Central memory CD4-positive, alpha-beta T cell (primary cell): ENCODE measurements at places on chromosomes 1 and 21.

- no peak for DNase-seq
Measured at GRCh38 chr1:221916176-221916575, 174.3 kb upstream of the DUSP10 start.

GRCh38 chr1:188822248-188822647 lies 1655.4 kb downstream of the BRINP3 start:
- DNase-seq, result no peak

- no peak for DNase-seq
Measured at GRCh38 chr1:40650075-40650474, 15.4 kb downstream of the RIMS3 start.

DNA sequence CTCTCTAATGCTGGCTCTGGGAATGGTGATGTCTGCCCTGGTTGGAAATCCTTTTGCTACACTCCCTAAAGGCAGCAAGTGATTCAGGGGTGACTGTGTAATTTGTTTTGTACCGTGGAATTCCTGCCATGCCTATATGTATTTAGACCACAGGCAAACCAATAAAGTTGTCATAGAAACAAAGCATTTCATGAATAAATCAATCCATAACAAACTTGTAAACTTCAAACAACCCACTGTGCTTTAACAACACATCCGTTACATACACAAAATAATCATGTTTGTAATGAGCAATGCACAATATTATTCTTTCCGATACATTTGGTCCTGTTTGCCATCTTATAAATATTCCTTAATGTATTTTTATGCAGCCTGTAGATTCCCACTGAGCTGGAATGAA lies 330.3 kb upstream of the SNX7 start:
- no peak for DNase-seq

DNA sequence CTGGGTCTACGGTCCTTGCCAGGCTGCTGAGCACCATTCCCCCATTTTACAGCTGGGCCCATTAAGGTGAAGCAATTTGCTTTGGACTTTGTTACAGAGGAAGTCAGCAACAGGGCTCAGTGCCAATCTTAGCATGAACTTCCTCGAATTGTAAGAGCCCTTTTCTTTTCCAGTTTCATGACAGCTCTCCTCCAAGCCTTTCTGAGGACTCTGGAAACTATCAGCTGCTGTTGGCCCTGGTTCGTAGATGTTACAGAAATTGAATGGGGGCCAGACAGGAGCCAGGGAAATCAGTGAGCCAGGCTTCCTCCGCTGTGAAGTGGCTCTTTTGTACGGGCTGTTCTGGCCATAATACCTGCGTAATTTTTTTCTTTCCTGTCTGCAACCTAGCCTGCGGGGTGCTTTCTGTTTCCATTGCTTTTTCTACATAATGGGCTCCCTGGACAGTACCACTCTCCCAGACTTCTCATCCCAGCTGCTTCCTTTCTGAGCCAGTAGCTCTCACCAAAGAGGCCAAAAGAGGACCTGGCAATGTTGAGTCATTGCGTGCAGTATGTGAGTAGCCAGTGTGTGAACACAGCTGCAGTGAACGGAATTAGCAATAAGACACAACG lies 386.3 kb downstream of the DISC1 start:
- no peak for DNase-seq

DNA sequence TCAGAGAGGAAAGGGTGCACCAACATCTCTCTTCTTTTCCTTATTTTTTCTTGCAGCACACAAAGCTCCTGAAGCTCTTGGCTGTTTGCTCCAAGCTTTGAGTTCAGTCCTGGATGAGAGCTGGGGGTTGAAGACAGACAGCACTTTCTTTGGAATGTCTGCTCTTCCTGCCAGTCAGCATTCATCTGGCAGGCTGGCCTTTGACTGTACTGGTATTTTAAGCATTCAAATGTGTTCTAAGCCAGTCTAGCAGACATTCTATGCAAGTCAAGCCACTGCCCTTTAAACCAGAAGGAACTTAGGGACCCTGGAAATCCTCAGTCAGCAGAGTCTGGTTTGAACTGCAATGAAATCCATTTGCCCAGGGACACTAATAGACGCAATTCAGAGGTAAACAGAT lies 45.0 kb downstream of the XCL1 start:
- no peak for DNase-seq

DNA sequence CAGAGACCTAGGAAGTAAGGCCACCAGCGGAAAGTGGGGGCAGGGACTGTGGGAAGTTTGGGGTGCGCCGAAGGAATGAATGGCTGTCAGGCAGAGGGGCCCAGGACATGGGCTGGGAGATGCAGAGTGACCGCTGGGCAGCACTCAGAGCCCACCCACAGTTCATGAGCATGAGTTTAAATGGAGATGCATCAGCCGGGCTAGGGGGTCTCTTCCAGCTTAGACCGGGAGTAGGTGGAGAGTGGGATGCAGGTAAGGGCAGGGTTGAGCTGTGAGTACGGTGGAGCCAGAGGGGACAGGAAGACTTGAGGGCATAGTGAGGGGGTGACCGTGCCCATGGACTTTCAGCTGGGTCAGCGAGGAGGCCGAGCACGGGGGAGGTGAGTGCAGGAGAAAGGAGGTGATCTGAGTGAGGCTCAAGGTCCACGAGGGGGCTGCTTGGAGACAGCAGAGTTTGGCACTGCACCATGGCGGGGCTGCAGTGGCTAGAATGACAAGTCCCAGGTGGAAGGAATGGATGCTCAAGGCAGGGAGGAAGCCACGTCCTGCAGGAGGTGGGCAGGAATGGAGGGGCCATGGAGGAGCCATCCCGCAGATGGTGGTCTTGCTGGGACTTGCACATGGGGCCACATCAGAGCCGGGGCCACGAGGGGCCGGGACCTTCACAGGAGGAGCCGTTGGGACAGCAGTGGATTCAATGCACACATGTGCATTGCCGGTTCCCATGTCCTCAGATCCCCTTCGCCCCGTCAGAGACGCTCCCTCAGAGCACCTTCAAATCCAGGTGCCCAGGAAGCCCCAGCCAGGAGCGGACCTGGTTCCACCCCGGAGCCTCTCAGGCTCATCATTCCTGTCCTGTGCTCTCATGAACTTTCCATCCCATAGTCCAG lies 34.9 kb downstream of the UBASH3A start:
- DNase-seq, result no peak

DNA sequence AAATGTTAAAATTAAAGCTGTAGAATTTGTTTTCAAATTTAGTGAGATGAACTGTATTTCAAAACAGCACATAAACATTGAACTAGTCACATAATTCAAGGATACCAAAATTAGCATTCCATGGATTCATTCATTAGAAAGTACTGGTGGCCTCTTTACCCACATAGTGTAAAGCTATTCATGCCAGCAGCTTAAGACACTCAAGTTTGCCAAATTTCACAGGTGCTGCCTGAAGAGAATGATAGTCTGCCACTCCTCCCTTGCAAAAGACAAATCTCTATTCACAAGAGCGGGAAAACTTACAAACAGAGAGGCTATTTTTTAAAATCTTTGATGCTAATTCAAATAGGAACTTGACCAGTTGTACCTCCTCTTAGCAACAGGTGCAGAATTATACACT lies 337.0 kb downstream of the BRINP3 start:
- DNase-seq, result no peak

- DNase-seq, result no peak
Measured at GRCh38 chr1:40876436-40876761, 14.2 kb upstream of the CITED4 start.

DNA sequence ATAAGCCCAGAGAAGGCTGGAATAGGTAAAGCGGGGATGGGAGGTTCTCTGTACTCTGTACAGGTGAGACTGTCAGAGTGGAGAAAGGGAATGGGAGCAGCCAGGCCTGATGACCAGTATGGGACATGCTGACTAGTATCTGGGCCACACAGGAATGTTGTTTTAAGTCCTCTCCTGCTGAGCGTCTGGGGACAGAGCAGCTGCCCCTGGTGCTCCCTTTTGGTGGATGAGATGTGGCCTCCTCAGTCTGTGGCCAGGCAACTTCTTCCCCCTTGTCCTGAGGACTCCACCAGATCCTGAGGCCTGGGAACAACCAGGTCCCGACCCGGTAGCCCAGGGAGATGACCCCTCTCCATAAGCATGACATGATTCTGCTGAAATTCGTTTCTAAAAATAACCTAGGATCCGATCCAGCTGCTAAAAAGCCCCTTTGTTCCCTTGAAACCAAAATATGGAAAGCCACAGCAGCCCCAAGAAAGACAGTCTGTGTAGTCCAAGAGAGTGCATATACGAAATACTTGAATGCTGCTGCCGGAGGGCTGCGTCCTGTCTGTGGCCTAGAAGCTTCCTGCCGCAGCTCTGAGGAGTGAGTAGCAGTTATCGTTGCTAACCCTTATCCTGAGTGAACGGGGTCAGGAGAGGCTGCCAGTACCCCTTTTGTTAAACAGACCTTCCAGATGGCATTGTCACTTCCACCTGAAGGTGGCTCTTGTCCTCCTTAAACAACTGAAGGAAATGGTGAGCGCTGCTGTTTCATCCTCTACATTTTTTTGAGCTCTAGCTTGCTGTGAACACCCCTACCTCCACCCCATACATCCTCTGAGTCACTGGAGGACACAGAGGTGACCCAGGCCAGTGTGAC lies 47.1 kb downstream of the ATP2B4 start:
- DNase-seq, result peak; percentile 90

DNA sequence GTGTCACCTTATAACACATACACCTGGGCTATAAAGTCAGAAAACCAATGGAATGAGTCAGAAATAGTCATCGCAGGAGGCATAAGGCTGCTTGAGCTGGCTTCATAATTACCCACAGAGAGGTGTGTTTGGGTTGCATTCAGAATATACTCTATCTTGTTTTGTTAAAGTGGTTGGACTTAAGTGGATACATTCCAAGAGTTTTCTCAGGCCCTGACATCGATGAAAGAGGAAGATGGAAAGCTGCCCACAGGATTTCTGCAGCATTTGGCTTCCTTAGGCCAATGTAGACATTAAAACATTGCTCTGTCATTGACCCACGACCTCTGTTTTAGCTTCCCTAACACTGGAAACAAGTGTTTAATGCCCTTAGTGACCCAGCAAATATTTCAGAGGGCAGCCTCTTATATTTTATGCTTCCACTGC lies 18.6 kb upstream of the BCL10 start:
- DNase-seq, result no peak

- DNase-seq, result no peak
Measured at GRCh38 chr1:156436141-156437036, 64.2 kb downstream of the MEF2D start.

- DNase-seq, result no peak
Measured at GRCh38 chr1:8477983-8478362, 160.1 kb downstream of the SLC45A1 start.

GRCh38 chr1:71390518-71390917 lies 309.7 kb upstream of the ZRANB2 start:
- no peak for DNase-seq

DNA sequence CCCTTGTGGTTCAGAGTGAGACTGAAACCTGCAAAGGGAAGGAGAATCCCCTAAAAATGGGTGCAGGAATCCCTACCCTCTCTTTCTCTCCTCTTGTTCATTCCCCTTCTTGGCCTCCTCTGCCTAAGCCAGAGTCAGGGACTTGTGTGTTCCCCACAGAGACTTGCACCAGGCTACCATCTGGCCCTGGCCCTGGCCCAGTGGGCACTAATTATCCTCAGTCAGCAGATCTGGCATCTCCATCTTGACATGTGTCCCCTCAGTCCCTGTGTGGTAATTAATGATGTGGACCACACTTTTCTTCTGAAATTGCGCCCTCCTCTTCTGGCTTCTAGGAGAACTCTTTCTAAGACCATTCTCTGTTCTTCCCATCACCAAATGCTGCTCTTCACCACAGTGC lies 354.4 kb downstream of the SETD4 start:
- no peak for DNase-seq

DNA sequence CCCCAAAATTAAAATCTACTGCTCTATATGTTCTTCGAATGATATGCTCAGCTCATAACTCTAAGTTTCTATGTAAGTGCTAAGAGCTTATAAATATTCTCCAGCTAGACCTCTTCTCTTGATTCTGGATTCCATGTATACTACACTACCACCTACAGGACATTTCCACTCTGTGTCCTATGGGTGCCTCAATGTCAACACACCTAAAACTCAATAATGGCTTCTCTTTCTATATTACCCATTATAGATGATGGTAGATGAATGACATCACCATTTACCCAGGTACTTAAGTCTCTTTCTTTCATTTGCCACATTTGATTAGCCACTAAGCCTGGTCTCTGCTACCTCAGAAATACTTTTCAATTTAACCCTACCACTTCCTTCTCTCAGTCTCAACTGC lies 41.3 kb downstream of the TBX19 start:
- no peak for DNase-seq

DNA sequence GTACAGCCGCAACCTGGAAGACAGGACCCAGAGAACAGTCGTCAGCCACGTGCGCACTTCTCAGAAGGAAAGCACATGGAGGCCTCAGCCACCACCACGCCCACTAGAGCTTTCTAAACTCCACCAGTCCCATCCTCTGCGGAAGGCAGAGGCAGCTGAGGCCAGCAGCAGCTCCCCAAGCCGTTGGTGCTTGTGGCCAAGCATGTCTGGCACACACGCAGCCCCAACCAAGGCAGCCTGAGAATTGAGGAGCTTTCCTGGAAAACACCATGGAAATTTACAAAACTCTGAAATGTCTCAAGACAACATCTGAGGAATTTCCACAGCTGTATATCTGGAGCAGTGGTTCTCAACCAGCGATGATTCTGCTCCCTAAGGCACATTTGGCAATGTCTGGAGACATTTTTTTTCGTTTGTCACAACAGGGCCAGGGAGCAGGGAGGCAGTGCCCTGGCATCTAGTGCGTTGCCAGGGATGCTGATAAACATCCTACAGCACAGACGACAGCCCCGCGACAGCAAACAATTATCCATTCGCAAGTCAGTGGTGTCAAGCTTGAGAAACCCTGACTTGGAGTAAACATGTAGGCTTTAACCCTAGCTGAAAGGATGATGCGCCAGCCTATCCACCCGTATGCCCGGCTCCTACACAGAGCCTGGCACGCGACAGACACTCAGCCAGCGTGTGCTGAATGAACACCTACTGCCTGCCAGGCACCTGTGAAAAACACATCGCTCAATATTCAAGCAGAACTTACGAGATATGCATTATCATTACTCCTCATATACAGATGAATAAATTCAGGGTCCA lies 24.7 kb downstream of the NPHP4 start:
- no peak for DNase-seq

GRCh38 chr21:38386967-38387366 lies 111.3 kb downstream of the ERG start:
- no peak for DNase-seq

GRCh38 chr1:30041741-30042437 lies 681.5 kb downstream of the MATN1 start:
- DNase-seq, result no peak

DNA sequence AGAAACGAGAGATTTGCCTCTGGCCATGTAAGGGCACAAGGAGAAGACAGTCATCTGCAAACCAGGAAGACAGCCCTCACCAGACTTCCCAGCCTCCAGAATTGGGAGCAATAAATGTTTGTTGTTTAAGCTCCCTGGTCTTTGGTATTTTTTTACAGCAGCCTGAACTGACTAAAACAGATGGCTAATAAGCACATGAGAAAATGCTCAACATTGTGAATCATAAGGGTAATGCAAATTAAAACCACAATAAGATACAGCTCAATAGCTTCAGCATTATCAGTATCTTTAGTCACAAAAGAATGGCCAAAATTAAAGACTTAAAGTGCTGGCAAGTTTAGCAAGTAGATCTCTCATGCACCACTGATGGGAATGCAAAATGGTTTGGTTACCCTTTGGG lies 11.7 kb downstream of the UBE2G2 start:
- DNase-seq, result no peak
